ENCODE measurements at places on chromosomes 13 and 19.

GRCh38 chr19:5152767-5153532 is 184.0 kb downstream of the KDM4B start:
- no peak for DNase-seq

- DNase-seq, result peak; percentile 86
Observed at GRCh38 chr13:67554286-67554685, 324.1 kb upstream of the PCDH9 start.

DNA sequence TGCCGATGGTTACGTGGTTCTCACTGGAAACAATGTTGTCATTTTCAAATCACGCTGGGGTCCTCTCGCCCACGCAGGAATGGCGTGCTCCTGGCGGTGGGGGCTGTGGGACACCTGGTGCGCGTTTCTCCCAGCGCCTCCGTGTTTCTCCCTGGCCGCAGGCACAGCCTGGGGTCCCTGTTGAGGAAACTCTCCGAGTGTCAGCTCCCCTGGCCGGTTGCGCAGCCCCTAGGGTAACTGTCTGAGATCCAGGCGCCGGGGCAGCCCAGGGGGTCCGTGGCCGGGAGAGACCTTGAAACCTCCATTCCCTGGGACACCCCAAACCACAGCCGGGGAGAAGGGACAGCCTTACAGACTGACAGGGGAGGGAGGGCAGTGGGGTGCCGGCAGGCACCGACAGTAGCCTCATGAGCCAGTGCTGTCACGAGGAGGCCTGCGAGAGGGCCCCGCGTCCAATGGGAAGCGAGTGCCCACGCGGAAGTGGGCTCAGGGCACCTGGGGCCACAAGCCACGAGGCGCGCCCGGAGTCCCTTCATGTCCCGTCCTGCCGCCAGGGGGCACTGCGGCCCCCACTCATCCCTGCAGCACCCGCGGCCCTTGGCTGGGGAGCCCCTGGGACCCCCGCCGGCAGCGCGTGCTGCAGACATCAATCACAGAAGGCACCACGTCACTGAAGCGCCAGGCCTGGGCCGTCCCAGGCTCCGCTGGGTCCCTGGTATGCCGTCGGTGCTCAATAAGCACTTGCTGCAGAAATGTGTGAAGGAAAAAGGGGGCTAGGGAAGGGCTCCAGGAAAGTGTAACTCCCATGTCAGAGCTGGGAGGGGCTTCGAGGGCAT is 9.5 kb downstream of the ADAMTSL5 start:
- DNase-seq, result peak; percentile 75

DNA sequence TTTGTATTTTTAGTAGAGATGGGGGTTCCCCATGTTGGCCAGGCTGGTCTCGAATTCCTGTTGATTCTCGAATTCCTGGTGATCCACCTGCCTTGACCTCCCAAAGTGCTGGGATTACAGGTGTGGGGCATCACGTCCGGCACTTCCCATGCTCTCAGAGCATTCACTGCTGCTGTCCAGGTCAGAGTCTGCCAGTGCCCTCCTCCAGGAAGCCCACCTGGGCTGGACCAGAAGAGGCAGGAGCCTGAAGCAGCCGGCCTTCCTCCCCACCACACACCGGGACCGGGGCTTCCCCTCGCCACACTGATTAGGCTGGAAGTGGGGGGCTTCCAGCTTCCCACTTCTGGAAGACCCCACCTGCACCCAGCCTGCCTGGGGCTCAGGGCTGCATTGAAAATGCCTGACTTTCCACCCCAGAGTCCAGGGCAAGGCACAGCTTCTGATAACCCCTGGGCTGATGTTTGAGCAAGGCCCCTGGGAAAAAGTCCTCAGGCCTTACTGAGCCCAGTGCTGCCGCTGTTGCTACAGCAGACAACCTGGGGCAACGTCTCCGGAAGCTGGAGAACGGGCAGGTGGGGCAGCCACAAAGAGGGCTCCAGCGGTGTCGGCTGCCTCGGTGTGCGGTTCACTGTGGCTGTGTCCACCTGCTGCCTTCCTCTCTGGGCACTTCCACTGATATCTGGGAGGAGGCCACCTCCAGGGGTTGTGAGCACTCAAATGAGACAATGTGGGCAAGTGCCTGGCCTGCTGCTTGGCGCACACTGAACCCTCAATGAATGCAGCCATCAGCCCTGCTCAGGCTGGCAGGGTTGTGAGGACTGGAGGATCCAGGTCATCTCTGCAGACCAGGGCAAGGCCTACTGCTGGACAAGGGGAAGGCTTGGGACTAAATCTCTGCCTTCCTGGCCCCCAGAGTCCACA is 22.6 kb downstream of the CEBPA start:
- DNase-seq, result no peak
